ENCODE measurements at places on chromosomes 7 and 10.

GRCh38 chr7:155745737-155746136, 66.5 kb downstream of the SHH start:
- DNase-seq = no peak

- no peak for DNase-seq
Observed at GRCh38 chr10:103552856-103553742, 59.6 kb downstream of the NEURL1 start.

GRCh38 chr7:70241536-70242175, 643.4 kb downstream of the AUTS2 start:
- no peak for DNase-seq

DNA sequence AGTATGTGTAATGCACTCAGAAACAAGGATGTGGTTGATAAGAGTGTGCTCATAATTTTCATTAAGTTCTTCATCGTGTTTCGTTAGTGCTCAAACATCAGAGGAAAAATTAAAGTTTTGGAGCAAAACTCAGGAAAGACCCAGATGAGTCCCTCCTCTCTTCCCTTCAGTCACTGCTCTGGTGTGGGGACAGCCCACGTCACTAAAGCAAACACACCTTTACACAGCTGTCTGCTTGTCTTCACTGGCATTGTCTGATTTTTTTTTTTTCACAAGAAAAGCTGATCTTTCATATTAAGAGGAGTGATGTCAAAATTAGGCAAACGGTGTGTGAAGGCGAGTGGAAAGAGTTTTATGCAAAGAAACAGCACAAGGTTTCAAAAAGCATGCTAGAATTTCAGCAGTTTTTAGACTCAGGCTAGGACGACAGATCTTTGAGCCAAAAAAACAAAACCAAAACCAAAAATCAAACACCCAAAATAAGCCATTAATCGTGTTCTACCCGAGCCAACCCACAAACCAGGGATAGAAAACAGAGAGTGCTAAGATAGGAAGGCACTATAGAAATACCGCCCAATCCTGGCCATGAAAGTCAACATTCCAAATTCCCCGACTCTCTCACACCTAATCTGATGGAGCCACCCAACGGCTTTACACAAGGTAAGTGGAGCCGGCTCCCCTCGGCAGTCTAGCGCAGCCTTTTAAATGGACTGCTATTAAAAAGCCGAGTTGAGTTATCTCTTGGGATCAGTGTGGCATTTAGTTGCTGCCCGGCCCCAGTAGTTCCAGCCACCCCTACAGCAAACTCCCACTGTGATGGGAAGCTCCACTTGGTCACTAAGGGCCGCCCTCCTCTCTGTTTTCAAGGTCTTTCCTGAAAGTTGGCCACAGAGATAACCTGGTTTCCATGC, 27.9 kb upstream of the GATA3 start:
- DNase-seq = no peak

- no peak for DNase-seq
Observed at GRCh38 chr10:30565449-30565848, 64.1 kb downstream of the LYZL2 start.

DNA sequence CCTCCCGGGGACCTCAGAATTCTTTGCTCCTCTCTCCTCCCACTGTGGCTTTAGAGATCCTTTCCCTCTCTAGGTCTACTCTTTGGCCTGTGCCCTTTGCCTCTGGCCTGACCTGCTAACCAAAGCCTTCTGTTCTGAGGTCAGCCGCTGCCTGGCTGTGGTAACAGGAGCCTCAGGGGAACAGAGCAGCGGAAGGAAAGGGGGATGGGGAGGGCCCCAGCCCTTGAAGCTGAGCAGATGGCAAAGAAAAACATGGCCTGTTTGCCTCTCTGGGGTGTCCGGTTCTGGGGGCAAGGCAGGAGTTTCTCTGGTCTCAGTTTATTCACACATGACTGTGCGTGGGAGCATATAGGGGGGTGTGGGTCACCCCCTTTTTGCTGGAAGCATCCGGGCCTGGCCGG, 28.2 kb downstream of the COL26A1 start:
- peak; percentile 85 for DNase-seq

- peak; percentile 77 for DNase-seq
Observed at GRCh38 chr10:7818295-7819120, at the start of gene TAF3. TSS of gene TAF3 (plus strand) at chr10:7818505. CDS start at chr10:7818710, 205 bp downstream.

DNA sequence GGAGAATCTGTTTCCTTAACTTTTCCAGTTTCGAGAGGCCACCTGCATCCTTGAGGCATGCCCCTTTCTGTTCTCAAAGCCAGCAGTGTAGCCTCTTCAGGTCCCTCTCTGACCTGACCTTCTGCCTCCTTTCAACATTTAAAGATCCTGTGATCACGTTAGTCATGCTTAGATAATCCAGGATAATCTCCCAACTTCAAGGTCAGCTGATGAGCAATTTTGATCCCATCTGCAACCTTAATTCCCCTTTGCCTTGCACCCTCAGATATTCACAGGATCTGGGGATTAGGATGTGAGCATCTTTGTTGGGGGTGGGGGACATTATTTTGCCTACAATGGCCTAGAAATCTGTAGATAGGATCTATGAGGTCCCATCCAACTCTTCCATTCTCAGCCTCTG, 8.0 kb downstream of the HKDC1 start:
- no peak for DNase-seq

- DNase-seq = peak; percentile 63
Observed at GRCh38 chr10:373526-374309, 238.5 kb downstream of the ZMYND11 start.

- no peak for DNase-seq
Observed at GRCh38 chr10:75487087-75487754, 55.8 kb downstream of the LRMDA start.

GRCh38 chr7:147497246-147497645, 1093.3 kb upstream of the C7orf33 start:
- no peak for DNase-seq

DNA sequence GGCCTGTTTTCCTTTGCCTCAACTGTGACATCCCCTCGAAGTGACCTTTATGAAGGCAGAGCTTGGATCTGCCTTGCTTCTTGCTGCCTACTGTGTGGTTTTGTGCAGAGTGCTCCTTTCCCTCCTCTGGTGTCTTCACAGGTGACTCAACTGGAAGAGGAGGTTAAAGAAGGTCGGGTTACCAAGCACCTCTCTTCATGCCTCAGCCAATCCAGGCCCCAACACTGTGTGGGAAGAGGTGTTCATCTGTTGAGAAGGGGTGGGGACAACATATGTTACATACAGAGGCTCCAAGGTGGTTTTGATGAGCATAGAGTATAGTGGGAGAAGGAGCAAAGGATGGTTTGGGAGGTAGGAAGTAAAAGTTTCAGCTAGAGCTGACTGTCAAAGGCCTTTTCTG, 155.7 kb downstream of the AUTS2 start:
- DNase-seq = no peak

DNA sequence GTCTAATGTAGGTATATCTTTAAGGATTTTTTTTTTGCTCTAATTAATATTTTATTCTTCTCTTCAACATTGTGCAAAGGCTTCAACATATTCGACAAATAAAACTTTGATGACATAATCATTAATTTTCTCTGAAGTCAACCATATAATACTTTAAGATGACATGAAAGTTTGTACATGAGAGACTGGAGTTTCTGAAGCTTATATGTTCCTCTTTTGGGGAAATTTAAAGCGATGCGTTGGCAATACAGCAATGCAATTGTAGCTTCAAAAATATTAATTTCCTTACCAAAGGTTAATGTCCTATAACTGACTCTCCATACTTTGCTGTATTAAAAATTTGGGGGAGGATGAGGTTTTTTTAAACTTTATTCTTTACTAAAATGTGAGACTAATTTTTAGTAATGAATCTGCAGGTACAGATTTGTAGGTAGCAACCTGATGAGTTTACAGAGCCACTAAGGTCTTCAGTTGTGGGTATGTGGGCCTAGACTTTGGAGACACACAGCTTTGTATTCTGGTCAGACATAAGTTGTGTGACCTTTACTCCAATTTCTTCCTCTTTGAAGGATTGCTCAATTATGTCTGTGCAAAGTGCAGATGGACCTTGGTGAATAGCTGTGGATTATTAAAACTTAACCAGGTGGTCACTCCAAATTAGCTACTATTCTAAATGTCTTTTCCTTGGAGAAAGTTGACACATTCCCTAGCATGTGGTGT, 18.0 kb upstream of the LIPA start:
- no peak for DNase-seq

- no peak for DNase-seq
Observed at GRCh38 chr10:30488316-30488715, 54.3 kb downstream of the MAP3K8 start.

GRCh38 chr7:127828843-127829500, 177.0 kb downstream of the SND1 start:
- DNase-seq = no peak

DNA sequence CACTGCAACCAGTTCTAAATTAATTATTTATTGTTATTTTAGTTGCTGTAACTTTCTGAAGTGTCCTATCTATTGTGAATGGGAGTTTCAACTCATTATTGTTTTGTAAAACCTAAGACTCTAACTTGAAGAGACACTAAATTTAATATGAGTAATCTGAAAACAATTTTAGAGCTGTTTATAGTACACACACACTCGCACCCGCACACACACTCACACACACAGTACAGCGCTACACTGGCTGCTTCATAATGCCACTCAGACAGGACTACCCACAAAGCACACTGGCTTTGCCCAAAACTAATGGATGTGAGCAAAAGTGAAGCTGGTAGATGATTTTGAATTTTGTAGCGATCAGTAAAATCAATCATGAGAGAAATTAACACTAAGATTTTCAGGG, 238.9 kb upstream of the ETV1 start:
- peak; percentile 52 for DNase-seq

DNA sequence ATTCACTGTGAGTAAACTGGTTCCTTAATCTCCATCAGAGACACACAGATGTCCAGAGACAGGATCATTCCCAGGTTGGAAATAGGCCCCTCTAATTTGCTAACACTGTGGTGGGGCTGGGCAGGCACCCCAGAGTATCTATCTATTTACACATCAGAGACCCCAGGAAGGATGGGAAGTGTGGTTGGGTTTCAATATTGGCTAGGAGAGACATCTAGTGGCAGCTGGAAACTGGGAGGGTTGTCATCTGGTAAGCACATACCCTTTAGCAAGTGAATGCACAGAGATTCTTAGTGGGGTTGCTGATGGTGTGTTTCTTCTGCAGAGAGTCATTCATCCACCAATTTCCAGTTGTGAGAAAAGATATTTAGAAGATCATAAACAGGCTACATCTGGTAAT, 36.0 kb upstream of the NRG3 start:
- DNase-seq = no peak

- no peak for DNase-seq
Observed at GRCh38 chr10:60276232-60276631, 113.4 kb downstream of the ANK3 start.

GRCh38 chr7:139829025-139829774, at the start of gene TBXAS1:
TSS of gene TBXAS1 (plus strand) at chr7:139829264. CDS start at chr7:139829391, 127 bp downstream.
- no peak for DNase-seq

DNA sequence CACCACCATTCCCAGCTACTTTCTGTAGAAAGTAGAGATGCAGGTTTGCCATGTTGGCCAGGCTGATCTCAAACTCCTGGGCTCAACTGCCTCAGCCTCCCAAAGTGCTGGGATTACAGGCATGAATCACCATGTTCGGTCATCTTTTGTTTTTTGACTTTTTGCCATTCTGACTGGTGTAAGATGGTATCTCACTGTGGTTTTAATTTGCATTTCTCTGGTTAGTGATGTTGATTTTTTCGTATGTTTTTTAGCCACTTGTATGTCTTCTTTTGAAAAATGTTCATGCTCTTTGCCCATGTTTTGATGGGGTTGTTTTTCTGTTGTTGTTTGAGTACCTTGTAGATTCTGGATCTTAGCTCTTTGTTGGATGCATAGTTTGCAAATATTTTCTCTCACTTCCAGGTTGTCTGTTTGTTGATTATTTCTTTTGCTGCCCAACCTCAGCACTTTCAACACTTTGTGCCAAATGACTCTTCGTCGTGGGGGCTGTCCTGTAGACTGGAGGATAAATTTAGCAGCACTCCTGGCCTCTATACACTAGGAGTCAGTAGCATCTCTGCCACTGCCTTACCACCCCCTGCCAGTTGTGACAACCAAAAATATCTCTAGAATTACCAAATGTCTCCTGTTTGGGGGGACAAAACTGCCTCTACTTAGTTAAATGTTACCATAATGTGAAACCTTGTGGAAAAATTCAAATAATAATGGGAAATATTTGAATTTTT, 6.5 kb upstream of the CPED1 start:
- DNase-seq = peak; percentile 83

GRCh38 chr7:25087855-25088254, 37.2 kb downstream of the CYCS start:
- no peak for DNase-seq

DNA sequence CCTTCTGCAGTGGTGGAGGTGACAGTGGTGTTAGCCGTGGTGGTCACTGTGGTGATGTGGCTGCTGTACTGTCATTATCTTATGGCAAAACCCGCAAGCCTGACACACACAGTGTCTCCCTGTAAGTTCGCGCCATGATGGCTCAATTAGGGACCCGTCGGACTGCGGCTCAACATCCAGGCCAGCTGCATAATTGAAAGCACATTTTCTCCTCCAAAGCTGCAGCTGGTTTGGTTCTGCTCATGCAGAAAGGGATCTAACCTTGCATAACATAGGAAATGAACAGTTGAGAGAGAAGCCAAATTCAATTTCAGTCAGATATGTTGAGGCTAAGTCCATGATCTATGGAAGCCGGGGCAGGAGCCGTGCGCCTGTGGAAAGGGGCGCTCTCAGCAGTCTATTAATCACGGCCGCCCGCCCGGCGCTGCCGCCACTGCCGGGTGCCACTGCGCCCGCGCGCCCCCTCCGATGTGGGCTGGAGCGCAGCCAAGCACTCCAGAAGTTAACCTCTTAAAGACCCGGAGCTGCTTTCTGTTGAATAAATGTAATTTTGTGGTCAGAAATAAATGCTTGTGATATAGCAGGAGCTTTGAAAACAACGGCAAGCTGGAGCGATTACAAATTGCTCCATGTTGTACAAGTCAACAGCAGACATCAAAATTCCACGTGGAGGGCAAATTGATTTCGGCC, 227.7 kb downstream of the CUX1 start:
- DNase-seq = peak; percentile 69

DNA sequence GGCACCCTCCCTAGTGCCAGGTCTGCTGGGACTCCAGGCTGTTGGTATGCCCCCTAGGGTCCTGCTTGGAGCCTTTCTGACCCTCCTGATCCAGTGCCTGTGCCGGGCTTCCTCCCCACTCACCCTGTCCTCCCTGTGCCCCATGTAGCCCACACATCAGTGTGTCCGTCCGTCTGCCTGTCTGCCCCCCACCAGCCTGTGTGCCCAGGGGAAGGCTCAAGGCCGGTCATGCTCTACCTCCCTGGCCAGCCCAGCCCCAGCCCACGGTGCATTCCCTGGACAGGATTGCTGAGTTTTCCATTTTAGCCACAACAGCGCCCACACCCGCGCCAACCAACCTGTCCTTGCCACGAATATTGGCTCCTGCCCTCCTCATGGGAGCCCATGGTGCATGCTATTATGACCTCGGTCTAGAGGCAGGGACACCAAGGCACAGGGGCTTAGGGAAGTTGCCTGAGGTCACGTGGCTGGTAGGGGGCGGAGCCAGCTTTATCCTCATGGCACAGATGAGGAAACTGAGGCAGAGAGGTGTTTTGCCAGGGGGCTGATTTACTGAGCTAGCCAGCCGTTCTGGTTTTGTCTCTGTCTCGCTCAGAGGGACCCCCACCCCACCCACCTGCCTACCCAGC, 136.0 kb downstream of the FAM53B start:
- DNase-seq = no peak
